ENCODE measurements at places on chromosomes 13 and 19.

DNA sequence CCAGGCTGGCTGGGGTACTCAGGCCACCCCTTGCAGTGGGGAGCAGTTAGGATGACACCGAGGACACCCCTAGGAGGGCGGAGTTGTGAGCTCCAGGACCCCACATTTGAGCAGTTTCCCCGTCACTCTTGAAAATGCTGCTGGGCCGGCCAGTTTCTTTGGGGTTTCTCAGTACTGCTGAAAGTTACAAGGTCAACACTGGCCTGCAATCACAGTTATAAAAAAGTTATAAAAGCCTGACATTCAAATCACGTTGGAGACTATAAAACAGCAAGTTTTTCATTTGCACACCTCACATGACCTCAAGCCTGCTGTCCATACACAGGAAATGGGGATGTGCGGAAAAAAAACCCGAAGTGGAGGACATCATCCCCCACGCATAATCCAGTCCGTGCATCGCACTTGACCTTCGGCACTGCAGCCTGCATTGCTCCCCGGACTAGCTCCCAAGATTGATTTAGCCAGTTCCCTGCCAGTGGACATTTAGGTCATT lies 27.0 kb downstream of the DNM2 start:
- DNase-seq, result no peak

DNA sequence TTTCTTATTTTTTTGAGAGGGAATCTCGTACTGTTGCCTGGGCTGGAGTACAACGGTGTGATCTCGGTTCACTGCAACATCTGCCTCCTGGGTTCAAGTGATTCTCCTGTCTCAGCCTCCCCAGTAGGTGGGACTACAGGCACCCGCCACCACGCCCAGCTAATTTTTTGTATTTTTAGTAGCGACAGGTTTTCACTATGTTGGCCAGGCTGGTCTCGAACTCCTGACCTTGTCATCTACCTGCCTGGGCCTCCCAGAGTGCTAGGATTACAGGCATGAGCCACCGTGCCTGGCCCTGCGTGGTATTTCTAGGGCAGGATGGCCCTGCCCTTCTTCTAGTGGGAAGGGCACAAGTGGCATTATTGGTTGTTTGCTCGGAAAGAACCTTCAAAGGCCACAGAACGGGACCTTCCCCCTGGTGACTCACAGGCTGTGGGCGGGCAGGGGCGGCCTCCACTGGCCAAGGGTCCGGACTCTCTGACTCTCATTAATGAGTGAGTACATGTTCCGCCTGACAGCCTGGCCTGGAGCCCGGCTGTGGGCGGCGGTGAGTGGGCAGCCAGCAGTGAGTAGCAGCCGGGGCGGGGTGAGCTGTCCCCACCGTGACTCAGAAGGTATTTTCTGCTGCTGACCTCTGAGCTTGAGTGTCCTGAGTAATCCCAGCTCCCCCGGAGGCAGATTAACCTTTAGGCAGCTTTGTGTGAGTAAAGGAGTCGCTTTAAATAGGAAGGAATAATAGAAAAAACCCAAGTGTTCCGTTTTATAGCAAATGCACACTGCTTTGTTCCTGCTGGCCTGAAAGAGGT lies 5.1 kb downstream of the DOT1L start:
- no peak for DNase-seq

GRCh38 chr13:113176280-113176679 lies 17.8 kb downstream of the PROZ start:
- DNase-seq, result no peak

DNA sequence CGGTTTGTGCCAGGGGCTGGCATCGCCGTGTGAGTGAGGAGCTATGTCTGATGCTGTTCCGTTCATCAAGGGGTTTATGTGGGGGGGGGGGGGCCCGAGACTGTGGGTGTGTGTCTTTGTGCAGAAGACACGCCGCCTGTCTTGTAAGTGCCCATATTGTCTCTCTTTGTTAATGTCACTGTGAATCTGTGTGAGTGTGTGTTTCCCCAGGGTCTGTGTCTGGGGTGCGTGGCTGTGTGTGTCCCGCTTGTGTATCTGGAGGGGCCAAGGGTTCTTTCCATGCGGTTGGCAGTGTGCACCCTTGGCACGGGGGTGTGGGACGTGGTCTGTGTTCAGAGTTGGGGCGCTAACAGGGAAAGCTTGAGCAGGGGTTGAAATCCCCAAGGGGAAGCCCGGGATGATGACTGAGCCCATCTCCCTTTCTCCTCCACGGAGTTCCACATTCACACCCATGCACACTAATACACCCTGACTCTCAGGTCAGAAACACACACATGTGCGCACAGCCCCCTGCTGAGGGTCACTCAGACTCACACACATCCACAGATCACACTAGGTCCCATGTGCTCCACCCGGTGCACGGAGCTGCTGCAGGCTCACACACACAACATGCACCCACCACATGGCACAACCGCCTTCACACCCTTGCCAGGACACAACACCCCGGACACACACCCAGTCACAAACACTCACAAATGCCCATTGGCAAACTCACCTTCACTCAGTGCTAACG lies 1.8 kb downstream of the NCAN start:
- DNase-seq, result no peak

DNA sequence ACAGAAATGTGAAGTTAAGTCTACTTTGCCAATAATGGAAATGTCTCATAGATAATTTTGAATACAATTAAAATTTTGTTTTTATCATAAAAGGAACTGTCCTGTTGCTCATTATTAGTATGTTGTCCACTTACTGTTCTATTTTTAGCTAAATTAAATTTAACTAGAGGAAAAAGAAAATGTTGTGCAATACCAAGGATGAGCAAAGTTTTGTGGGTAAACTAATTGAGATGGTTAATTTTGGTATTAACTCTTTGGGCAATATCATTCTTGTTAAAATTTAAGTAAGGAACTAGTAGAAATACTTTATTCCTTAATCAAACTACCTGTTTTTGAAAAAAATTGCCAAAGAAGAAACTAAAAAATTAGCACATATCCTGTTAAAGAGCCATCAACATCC lies 43.5 kb downstream of the SOX1 start:
- no peak for DNase-seq

- DNase-seq, result no peak
Observed at GRCh38 chr13:34522808-34523207, 419.3 kb upstream of the NBEA start.

- no peak for DNase-seq
Observed at GRCh38 chr13:103730407-103730806, 664.2 kb upstream of the SLC10A2 start.

GRCh38 chr13:43816401-43816889 lies 29.7 kb upstream of the ENOX1 start:
- DNase-seq, result no peak

DNA sequence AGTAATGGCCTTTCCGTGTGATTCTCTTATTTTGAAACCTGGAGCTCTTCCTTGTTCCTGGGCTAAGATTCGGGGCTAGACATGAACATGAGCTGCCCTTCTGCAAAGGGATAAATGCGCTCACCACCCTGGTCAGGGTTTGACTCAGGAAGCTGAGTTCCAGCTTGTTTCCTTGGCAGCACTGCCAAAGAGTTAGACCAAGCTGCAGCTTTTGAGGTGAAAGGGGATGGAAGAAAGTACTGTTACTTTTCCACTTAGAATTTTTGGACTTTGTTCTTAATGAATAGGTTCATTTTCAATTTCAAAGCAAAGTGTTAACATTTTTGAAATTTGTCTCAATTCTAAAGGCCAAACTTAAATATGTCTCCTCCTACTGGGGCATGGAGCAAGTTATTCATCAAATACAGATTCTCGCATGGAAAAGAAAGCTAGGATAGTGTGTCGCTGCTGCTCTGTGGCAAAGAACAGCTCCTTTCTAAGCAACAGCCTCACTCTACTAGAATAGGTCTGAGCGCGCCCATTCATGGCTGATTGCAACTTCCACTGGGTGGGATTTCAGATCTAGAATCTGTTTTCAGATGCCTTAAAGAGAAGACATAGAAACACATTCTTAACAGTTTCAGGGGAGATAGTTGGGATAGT lies 2.2 kb downstream of the RGCC start:
- DNase-seq, result no peak

- no peak for DNase-seq
Observed at GRCh38 chr19:56177564-56178243, 1.9 kb downstream of the GALP start.

DNA sequence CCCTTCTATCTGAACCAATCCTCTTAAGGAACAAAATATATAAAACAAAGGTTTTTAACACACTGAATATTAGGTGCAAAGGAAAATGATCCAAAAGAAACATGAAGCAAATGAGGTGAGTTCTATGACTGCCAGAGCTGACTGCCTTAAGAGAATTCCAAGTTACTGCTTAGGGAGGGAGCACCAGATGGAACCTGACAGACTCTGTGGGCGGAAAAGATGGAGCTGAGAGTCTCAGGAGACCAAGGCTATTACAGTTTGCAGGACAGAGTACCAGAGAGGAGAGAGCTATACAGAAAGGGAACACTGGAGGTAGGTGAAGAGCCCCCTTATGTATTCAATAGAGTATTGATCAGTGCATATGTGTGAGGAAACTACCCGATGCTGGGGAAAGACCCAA lies 87.2 kb downstream of the B3GLCT start:
- no peak for DNase-seq

- peak; percentile 15 for DNase-seq
Observed at GRCh38 chr19:50147462-50148423, 15.3 kb downstream of the IZUMO2 start.

DNA sequence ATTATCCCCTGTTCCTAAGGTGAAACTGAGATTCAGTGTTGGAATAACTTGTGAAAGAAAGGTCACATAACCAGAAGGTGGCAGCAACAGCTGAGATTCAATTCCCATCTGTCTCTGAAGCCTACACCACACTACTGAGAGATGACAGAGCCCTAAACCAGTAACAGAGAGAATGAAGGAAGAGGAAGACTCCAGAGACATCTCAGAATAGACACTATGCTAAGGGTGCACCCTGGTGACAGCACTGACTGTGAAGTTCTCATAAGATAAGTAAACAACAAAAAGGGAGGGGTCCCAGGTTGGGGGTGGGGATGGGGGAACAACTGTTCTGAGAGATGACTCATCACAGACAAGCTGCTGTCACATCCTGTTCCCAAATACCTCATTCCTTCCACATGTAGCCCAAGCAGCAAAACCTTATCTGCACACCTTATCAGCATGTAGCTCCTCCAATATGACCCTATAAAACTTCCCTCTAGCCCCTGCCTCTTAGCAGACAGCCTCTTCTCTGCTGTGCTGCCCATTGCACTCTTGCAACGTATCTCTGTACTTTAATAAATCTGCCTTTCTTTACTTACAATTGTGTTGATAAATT lies 46.5 kb downstream of the UTP14C start:
- no peak for DNase-seq

GRCh38 chr13:83003185-83003584 lies 879.1 kb downstream of the SLITRK1 start:
- DNase-seq, result no peak

DNA sequence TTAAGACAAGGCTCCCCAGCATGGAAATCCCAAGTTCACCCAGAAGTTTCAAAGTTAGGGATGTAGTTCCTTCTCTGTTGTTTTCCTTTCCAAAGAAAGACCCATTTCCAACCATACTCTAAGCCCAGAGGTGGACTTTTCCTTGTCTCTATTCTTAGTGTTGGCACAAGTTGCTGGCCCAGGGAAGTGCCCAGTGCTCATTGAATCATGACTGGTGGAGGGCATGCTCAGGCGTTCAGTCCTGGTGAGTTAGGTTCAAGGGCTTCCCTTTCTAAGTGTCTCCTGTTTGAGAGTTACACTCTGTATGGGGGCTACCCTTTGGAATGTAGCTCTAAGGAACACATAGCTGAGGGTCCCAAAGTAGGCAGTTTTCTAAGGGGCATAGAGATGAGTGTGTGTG lies 389.5 kb downstream of the KCNRG start:
- DNase-seq, result no peak

DNA sequence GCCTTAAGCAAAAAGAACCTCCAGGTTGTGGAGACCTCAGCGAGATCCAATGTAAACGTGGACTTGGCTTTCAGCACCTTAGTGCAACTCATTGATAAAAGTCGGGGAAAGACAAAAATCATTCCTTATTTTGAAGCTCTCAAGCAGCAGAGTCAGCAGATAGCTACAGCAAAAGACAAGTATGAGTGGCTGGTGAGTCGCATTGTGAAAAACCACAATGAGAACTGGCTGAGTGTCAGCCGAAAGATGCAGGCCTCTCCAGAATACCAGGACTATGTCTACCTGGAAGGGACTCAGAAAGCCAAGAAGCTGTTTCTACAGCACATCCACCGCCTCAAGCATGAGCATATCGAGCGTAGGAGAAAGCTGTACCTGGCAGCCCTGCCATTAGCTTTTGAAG lies 58.5 kb downstream of the ARHGAP35 start:
- DNase-seq, result no peak

GRCh38 chr13:98254513-98254912 lies 77.4 kb upstream of the RNF113B start:
- DNase-seq, result no peak

DNA sequence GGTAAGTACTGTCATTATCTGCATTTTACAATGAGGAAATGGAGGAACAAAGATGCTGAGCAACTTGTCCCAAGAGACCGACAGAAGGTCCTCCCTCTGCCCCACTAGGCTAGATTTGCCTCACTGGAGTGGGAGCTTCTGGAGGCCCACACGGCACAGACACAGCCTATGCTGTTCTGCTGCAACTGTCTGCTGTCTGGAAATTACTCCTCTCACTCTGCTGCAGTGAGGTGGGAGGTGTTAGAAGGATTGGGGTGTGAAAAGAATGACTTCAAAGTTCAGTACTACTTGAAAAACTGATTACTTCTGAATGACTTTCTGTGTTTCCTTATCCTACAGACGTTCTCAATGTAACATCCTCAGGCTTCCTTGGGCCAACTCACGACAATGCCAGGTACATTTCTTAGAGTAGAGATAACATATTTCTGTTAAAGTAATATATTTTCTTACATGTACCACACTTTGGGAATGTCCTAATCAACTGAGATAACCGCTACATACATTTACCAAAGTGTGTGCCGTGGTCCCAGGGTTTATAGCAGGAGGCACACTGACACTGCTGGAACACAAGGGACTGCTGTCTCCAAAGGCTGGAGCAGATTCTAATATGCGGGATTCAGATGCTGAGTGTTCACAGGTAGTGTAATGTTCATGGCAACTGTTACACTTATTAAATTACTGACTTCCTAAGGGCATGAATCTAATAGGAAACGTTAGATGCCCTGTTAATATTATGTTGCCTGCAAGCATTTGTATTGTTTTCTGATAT lies 53.5 kb upstream of the WASF3 start:
- DNase-seq, result no peak

DNA sequence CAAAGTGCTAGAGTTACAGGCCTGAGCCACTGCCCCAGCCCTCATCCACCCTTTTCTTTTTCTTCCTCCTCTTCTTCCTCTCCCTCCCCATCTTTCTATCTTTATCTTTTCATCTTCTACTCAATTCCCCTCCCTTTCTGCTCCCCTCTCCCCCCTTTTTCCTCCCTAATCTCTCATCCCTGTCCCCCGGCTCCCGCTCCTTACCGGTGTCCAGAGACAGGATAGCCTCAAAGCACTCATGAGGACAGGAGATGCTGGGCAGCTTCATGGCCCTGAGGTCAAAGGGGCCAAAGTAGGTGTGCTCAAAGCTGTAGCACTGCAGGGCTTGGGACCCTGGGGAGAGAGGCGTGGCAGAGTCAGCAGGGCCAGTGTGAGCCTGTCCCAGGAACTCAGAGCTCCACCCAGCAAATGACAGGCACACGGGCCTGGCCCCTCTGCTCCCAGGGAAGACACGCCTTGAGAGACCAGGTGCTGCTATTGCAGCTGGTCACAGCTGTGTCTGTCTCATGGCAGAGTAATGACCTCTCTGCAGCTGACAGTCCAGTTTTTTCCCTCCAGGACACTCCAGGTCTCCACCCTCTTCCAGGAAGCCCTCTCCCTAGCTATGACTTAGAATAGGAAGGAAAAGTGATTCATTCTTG lies 2.6 kb downstream of the LYPD5 start:
- DNase-seq, result no peak
